Spinal cord (tissue), 10 donors: ENCODE measurements at places on chromosomes 16 and 17. TPM values are rescaled to one million over a fixed set of nuclear protein-coding genes. Genes with fewer than 3 reads are reported as not detected.

SCIMP gene
- total RNA-seq: 1.3 TPM

CRHR1 gene
- total RNA-seq: 1.9 TPM

MAPK7 gene
- total RNA-seq: 14.0 TPM

DNA sequence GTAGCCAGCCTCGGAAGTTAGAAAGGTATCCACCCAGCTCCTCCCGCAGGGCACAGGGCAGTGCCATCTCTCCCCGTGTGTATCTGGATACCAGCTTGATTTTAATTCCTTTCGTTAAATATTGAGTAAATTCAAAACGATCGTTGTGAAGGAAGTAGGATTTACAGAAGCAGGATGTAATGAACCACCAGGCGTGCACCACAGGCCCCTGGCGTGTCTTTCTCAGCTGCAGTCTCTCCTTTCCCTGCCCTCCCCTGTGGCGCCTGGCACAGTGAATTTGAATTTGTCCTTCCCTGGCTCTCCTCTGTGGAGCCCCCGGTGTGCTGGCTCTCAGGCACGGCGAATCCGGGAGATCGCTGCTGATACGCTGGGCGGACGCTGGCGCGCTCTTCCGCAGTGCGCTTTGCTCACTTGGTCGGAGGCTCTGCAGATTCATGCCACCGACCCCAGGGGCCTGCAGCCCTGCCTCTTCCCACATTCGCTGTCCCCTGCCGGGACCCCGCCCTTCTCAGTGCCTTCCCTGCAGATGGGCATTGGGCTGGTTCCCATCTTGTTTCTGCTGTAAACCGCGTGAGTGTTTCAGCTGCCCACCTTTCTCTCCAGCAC lies 164.6 kb downstream of the RPTOR start:
- peaks cover 8% of the 10 kb centered on the region for H3K36me3 ChIP-seq
- no peak overlapping the region for H3K27ac ChIP-seq
- peaks cover 14% of the 10 kb centered on the region for H3K4me1 ChIP-seq
- no peaks in the 10 kb centered on the region for H3K27me3 ChIP-seq
- DNase-seq: no peak

DNA sequence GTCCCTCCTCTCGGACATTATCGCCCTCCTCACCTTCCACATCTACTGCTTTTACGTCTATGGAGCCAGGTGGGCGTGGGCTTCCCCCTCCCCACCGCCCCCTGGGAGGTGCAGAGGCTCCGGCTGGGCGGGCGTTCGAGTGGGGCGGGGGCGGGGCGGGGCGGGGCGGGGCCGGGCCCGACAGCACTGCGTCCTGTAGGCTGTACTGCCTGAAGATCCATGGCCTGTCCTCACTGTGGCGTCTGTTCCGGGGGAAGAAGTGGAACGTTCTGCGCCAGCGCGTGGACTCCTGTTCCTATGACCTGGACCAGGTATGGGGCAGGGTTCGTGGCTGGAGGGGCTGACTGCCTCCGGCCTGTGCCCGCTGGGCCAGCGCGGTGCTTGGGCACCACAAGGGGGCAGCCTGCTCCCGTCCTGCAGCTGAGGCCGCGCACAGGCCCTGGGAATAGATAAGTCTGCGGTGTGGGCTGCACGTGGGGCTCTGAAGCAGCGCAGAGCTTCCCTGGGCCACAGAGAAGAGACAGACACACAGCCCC lies 9.2 kb downstream of the PIGQ start:
- H3K4me3 ChIP-seq: no peak overlapping the region
- DNase-seq: peak; percentile 63
- no peaks in the 10 kb centered on the region for H3K27me3 ChIP-seq
- no peak overlapping the region for H3K27ac ChIP-seq
- peaks cover 90% of the 10 kb centered on the region for H3K36me3 ChIP-seq

- peaks cover 9% of the 10 kb centered on the region for H3K4me1 ChIP-seq
- DNase-seq: no peak
- no peak overlapping the region for H3K27ac ChIP-seq
- no peaks in the 10 kb centered on the region for H3K27me3 ChIP-seq
- no peaks in the 10 kb centered on the region for H3K36me3 ChIP-seq
Observed at GRCh38 chr16:68503334-68503733, 35.8 kb upstream of the ZFP90 start.

- peaks cover 34% of the 10 kb centered on the region for H3K36me3 ChIP-seq
- no peaks in the 10 kb centered on the region for H3K27me3 ChIP-seq
- no peak overlapping the region for H3K27ac ChIP-seq
- H3K4me3 ChIP-seq: no peak overlapping the region
Observed at GRCh38 chr17:75272848-75273184, 1.8 kb upstream of the MIF4GD start.

DNA sequence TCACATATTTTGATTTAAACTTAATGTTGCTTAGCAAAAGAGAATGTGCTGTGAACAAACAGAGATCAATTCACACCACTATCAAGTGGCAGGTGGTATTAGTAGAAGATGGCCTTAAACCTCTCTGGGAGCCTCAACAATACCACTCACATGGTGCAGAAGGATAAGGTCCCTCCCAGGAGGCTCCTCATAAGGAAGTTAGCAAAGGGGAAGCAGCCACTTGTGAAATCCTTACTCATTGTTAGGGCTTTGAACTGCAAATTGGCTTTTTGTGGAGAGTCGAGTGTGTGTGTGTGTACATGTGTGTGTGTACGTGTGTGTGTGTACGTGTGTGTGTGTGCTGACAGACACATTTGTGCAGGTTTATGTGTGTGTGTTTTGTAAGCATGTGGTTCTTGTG lies 48.9 kb upstream of the ASIC2 start:
- H3K4me3 ChIP-seq: no peak overlapping the region
- no peak overlapping the region for H3K27ac ChIP-seq
- DNase-seq: no peak

DNA sequence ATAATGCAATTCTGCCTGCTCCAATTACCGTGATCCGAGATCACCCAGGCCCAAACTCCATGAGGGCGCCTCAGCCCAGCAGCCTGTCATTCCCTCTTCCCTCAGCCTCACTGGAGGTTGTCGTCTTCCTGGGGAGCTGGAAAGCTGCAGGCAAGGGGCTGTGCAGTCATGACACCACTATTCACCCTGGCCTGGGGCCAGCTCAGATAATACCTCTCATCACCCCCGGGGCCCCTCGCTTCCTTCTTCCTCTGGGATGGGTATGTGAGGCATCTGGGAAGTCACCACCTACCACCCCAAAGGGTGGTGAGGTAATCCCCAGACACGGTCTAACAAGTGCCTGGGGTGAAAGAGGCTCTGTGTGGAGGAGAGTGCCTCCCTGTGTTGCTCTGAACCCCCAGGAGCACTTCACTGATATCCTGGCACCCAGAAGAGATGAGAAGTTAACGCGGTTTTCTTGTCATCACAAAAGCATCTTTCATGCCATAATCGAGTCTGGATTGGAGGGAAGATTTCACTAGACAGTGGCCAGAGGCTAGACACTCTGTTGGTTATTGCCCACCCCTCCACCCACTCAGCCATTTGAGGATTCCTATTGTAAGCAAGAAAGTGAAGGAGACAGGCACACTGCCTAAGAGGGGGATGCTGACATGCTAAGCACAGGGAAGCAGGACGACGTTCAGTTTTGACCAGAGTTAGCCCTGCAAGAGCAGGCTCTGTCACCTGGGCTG lies 18.4 kb downstream of the CFAP20 start:
- H3K27ac ChIP-seq: peak overlapping the region; percentile 10
- peaks cover 26% of the 10 kb centered on the region for H3K4me1 ChIP-seq
- H3K36me3 ChIP-seq: peaks cover 19% of the 10 kb centered on the region
- DNase-seq: no peak
- no peaks in the 10 kb centered on the region for H3K27me3 ChIP-seq
- H3K4me3 ChIP-seq: no peak overlapping the region
